Stimulated activated CD4-positive, alpha-beta T cell treated with anti-CD3 and anti-CD28 coated beads, Interleukin-2, amount 100 ng/mL, for 24 hours (primary cell): ENCODE measurements at places on chromosomes 12 and 14.

DNA sequence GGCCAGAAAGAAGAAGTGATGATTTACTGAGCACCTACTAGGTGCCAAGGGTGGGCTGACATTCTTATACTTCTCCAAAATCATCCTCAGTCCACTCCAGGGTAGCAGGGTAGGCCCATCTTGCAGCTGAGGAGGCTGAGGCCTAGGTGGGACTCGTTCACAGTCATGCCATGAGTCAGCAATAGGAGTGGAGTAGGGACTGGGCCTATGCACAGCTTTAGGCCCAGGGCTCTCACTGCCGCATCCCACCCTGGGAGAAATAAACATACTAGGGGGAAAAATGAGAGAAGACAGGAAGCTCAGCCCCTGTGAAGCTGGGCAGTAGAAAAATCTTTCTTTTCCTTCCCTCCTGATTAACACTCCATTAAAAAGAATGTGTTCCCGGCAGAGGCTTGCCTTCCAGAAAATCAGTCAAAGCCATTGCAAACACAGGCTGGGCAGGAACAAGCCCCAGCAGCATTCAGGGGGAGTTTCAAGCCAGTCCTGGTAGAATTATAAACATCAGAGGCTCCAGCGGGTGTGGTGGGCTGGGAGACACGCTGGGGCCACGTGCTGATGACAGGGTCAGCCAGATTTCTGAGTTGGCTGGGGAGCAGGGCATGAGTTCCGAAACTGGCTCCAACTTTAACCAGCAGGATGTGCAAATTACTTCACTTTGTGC, 1.8 kb downstream of the HSPB8 start:
- DNase-seq, result no peak

DNA sequence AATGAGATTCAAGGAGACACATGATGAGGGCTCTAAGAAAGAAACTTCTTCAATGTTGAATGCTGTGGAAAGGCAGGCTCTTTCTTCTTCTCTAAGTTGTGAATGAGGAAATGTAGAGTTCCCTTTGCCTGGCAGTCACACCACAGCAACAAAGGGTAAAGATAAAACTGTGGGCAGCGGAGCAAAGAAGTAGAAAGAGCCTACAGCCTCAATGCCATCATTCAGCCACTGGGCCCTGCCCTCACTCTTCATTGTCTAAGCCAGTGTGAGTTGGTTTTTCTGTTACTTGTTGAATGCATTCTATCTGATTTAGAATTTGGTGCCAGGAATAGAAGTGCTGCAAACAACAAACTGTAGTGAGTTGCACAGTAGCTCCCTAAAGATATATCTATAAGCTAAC, 12.2 kb downstream of the SDR9C7 start:
- no peak for DNase-seq

DNA sequence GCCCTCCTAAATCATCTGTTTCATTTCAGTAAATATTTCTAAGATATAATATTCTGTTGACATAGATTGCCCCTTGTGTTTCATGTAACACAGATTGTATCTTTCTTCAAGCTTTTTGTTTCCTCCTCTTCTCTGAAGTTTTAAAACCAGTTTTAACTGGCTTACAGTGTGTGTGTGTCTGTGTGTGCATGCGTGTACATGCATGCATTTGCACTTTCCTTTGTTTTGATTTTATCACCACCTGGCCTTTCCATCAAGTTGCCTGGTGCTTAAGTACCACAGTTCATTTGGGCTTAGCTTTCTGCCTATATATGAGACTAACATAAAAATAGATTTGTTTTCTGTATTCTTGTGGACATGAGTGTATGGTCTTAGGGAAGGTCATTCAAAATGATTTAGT, 31.9 kb downstream of the ETNK1 start:
- no peak for DNase-seq

- DNase-seq, result no peak
These were observed 4.6 kb downstream of the APPL2 start for GRCh38 chr12:105231396-105231795.

DNA sequence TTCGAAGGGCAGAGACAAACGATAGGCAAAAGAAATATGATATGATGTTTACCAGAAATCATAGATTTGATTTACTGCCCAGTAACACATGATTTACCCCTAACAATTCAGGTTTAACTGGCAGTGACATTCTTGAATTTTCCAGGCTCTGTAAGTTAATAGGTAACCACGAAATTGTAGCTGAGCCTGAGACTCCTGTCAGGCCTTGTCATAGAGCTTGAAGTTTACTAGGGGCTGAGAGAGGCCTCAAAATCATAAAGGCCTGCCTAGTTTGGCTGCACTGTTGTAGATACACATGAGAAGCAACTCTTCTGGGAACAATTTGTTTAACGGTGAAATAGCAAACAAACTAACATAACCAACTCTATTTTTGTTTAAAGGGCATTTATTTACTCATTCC, 3.3 kb downstream of the ERP27 start:
- no peak for DNase-seq

DNA sequence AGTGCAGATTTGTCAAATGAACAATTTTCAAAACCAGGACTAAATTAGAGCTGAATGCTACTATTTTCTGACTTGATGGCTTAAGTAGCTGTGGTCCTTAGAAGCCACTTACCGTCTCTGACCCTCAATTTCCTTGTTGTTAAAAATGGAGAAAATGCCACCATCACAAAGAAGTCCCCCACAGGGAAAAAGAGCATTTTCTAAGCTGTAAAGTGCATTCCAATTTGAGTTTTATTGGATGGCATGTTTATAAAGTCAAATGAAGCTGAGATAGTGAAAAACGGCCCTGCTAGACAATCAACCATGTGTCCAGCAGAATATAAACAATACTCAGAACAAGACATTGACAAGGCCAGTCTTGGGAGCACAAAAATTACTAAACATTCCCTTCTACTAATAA, 53.6 kb downstream of the GOLGA5 start:
- DNase-seq, result no peak

- no peak for DNase-seq
These were observed 33.8 kb downstream of the SYT1 start for GRCh38 chr12:78898416-78898815.

DNA sequence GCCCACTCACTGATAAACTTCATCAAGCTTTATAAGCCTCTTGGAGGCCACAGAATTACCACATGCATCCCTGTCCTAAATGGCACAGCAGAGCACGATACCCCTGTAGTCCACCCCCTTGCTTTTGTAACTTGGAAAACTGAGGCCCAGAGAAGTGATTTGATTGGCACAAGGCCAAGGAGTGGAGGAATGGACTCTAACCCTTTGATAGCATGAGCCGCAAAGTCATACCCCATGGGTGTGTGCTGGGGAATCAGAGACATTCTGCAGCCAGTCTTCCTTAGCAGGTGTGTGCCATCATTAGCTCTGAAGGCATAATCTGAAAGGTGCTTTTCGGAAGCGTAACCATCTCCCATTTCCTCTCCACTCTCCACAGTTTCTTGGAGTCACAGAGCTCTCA, 28.5 kb upstream of the PWP1 start:
- DNase-seq, result no peak

DNA sequence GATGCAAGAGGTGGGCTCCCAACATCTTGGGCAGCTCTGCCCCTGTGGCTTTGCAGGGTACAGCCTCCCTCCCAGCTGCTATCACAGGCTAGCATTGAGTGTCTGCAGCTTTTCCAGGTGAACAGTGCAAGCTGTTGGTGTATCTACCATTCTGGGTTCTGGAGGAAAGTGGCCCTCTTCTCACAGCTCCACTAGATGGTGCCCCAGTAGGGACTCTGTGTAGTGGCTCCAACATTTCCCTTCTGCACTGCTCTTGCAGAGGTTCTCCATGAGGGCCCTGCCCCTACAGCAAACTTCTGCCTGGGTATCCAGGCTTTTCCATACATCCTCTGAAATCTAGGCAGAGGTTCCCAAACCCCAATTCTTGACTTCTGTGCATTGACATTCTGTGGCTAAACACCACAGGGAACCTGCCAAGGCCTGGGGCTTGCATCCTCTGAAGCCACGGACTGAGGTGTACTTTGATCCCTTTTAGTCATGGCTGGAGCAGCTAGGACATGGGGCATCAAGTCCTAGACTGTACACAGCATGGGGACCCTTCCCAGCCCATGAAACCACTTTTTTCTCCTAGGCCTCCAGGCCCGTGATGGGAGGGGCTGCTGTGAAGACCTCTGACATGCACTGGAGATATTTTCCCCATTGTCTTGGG, 24.0 kb upstream of the SLC38A1 start:
- no peak for DNase-seq

DNA sequence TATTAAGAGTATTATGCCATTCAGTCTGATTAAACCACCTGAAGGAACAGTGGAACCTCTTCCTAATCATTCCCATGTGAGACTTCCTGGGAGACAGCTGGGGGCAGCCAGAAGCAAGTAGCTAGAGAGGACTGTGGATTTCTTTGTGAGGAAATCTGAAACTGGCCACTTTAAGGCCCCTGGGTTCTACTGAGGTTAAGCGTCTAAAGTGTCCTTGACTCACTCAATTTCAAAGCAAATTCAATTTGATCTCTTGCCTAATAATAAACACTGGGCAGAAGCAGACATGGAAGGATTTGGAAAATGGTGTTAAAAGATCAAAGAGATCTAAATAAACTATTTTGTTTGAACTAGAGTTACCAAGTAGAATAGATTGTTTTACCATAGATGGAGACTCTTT, 909.9 kb downstream of the NRXN3 start:
- DNase-seq, result no peak

- DNase-seq, result no peak
These were observed 36.6 kb upstream of the ASPG start for GRCh38 chr14:104048758-104049507.

DNA sequence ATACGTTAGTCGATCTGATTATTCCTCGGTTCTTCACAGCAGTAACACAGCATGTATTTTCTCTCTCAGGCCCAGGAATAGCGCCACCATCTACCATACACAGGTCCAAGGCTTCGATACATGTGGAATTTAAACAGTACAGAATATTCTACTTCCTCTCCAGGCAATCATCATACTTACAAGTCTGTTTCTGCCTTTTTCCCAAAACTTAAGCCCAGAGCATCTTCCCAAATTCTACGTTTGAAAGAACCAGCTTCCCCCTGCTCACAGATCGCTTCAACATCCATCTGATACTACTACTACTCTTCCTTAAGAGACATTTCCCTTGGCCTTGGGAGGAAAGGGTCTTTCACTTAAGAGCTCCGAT, 626 bp downstream of the TXNDC16 start:
- no peak for DNase-seq

- DNase-seq, result peak; percentile 67
These were observed 21.6 kb downstream of the SPATS2 start for GRCh38 chr12:49388682-49389386.

DNA sequence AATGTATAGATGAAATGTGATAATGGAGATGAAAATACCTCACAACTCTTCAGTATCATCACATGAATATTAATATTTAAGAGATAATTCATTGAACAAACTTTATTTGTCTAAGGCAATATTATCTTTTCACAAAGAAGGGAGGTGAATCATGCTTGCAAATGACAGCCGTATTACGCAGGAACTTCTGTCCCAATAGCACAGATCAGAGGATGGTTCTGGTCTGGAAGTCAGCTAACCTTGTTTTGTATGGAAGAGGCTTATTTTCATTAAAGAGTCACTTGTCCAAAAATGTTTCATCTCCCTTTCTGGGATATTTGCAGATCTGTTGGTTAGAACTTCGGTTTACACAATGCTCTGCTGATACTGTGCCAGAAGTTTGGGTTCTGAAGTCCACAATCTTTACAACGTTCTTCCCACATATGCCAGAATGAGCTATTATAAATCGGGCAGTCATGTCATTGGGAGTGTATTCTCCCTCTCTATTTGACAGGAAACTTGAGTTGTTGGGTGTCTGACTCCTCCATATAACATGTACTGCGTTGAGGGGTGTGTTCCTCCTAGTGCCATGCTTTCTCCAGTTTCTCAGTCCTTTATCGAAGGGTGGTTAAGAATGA, 29.8 kb downstream of the YY1 start:
- DNase-seq, result no peak

DNA sequence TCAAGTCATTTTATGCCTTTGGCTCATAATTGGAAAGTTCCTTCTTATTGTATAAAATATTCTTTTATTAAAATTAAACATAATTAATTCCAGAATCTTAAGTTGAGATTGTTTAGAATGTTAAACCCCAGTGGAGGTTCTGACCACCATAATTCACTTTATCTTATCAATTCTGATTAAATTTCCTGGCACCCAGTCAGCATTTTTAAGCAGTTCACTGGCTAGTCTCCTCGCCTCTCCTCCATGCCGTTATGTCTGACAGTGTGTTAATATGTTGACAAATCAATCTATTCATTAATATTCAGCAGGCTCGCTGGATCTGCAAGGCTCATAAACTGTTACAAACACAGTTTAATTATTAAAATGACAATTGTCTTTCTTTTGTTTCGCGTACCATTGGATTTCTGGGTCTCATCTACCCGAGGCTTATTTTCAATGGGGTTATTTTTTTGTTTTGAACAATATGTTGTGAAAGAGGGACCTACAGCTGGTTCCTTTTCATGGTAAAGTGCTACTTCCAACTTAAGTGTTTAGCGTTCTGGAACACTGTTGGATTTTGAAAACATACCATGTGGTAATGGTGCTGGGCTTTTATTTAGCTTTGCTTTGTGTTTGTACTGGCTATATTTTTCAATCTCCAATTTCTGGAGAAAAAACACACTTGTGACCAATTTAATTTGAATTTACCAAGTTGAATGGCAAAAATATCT, 339.7 kb downstream of the PRKD1 start:
- DNase-seq, result no peak

DNA sequence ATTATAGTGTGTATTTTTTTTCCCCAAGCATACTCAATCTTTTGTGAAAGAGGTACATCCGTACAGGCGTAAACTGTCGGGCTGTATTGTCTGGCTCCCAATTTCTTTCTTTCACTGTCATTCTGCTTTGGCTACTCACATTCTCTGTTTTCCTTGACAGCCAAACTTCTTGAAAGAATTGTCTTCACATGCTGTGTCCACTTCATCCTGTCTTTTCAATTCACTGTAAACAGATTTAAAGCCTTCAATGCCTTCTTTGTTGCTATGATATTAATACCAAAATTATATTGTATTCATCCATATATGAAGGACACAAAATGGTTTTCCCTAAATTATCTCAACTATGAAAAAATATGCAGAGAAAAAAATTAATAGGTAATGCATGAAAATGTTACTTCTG, 6.0 kb upstream of the ATP23 start:
- no peak for DNase-seq

DNA sequence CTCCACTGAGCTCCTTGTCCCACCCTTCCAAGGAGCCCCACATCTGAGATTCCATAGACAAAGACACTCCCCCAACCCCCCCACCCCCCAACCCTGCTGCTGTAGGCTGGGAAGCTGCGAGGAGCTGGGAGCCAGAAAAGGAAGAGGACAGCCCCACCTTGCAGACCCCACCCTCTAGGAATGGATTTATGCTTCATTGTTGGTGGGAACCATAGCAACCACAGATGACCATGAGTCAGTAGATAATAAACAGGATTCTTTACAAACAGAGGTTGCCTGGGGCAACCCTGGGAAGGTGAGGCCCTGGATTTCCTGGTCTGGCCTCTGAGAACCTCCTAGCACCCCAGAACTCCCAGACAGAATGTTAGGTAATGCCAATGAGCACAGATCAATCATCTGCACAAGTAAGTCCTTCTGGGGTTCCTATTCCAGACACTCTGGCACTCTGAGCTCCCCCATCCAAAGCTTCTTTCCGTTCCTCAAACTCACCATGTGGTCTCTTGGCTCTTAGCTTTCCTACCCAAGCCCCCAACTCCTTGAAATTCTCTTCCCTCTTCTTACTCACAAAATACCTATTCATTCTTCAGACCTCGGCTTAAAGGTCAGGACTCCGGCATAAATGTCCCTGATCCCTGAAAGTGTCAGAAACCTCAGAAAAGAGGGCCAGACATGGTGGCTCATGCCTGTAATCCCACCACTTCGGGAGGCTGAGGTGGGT, 15.2 kb upstream of the PLEKHG6 start:
- DNase-seq, result no peak

- no peak for DNase-seq
These were observed 267.5 kb downstream of the CCDC91 start for GRCh38 chr12:28457785-28458184.
